ENCODE measurements at places on chromosomes 2 and 18. TPM values are rescaled to one million over a fixed set of nuclear protein-coding genes. Genes with fewer than 3 reads are reported as not detected.

The EMILIN2 gene
- total RNA-seq: 6.4 TPM

The ARL6IP6 gene
- total RNA-seq: 19.8 TPM

The GCA gene
- 6.4 TPM for total RNA-seq

The EMILIN1 gene
- total RNA-seq: 113 TPM

The HOXD8 gene
- 10.2 TPM for total RNA-seq

The MSTN gene
- 0.32 TPM for total RNA-seq

The AFG3L2 gene
- 44.3 TPM for total RNA-seq

The FAM110C gene
- not detected for total RNA-seq

The LIPG gene
- total RNA-seq: 0.32 TPM
